CD4-positive, alpha-beta T cell treated with Interleukin-1 beta for 1 hour (primary cell): ENCODE measurements at places on chromosomes 16 and 17.
A peak's percentile ranks its signal among the peaks of the same experiment; 100 is the strongest.

DNA sequence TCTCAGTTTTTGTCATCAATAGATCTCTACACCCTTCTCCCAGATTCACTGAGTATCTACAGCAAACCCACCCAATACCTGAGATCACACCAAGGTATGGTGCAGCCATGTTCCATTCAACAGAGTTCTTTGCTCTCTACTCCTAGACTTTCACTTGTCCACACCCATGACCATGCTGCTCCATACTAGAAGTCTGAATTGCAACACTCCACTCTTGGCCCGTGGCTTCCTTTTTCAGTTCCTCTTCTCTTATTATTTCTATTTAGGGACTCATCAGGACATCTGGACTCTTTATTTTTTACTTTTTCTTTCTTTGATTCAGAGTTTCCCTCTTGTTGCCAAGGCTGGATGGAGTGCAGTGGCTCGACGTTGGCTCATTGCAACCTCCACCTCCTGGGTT lies 37.1 kb downstream of the YWHAE start:
- DNase-seq = no peak

- DNase-seq = no peak
These were observed 3.7 kb upstream of the ZNF19 start for GRCh38 chr16:71492786-71493185.

DNA sequence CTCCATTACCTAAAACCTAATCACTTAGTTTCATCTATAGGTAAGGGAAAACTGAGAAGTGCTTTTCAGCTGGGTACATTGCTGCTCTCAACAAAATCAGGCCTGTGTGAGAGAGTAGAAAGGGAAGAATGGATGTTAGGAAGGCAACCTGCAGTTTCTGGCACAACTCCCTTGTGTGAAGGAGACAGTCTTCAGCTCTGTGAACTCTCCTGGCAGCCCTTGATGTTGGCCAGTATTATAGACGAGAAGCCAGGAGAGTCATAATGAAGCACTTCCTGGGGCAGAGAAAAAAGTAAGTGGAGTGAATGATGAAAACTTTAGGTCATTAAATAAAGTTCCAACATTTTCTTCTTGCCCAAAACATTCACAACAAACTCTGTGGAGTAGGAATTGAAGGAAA lies 260.1 kb downstream of the IRX3 start:
- DNase-seq = no peak

DNA sequence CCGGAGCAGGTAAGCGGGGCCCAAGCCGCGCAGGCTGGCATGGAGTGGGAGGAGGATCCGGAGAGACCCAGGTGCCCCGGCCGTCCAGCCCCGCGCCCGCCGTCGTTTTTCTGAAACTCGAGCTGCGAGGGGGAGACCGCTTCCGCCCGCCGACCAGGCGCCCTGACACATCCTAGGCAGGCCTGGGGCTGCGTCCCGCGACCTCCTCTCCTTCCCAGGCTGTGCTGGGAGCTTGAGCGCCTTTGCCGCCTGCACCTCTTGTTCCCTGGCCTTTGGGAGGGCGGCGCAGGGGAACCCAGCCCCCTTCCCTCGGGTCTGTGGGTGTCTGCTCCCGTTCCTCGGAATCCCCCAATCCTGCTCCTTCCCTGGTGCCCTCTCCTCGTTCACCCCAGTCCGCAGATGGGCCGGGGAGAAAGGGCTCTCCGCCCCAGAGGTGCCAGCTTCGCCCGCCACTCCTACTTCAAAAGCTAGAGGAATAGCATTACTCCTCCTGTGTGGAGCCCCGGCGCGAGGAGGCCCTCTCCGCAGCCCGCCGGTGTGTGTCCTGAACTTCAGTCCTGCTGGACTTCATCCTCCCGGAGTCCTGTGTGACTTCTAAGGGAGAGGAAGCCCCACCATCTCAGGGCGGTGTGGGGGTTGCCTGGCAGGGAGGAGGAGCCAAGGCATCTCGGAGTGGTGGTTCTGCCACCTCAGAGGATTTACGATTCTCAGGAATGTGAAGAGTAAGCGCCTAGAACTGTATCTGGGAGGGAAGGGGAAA lies 1.0 kb downstream of the NHERF1 start:
- no peak for DNase-seq

DNA sequence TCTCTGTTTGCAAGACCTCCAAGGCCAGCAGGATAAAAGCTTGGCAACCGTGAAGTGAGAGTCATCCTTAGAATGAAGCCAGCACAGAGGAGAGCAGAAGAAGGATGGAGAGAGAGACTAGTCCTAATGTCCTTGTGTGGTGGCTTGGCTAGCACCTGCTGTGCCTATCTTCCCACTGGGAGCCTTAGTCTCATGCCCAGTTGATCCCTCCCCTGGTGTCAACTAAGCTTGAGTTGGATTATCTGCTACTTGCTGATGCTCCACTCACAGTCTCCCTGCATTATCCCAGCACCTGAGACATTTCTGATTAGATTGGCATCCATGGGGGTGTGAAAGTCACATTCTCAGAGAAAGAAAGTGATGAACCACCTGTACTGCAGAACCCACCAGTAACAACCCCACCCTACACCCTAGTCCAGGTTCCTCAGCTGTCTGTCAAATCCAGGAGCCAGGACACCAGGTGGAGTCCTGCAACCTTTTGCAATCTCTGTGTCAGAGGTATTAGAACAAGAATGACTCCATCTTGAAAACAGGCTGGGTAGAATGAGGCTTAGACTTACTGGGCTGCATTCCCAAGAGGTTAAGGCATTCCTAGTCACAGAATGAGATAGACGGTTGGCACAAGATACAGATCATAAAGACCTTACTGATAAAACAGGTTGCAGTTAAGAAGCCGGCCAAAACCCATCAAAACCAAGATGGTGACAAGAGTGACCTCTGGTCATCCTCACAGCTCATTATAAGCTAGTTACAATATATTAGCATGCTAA lies 460.2 kb upstream of the C16orf82 start:
- DNase-seq = no peak

GRCh38 chr16:68499006-68499405 lies 40.1 kb upstream of the ZFP90 start:
- no peak for DNase-seq

DNA sequence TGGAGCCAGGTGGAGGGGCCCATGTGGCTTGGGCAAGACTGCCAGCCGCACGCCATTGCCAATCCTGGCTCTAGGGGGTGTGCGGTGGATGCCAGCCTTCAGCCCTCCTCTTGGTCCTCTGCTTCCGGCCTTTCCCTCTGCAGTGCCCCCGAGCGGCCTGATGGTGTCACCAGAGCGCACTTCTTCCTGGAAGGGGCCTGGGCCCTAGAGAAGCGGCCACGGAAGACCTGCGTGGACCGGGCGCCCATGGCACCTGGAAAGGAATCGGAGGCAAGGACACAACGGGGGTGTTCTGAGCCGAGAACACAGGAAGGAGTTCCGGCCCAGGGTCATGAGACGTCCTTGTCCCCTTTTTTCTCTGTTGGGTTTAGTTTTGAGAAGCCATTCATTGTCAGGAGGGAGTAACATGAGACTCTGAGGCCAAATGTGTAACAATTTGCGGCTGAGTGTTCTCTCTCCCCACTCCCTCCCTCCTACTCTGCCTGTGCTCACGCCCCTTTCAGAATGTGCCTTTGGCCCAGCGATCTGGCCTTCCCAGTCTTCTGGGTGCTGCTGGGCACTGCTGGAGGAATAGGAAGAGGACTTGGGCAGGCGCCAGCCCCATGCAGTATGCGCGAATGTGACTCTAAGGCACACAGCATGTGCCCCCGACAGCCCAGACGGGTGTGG lies 92.8 kb downstream of the IRX3 start:
- DNase-seq = peak; percentile 31

GRCh38 chr16:25493136-25493811 lies 198.5 kb upstream of the HS3ST4 start:
- no peak for DNase-seq

DNA sequence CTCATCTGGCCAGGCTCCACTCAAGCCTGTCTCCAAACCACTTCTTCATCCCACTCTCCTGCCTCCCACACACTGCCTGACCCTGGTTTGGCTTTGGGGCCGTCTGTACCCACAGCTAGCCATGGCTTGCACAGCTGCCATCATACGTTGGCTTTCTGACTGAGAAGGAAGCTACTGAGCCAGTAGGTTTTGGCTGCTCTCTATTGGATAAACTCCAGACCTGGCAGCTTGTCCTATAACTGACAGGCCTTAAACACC lies 3.9 kb downstream of the MIF4GD start:
- DNase-seq = no peak

DNA sequence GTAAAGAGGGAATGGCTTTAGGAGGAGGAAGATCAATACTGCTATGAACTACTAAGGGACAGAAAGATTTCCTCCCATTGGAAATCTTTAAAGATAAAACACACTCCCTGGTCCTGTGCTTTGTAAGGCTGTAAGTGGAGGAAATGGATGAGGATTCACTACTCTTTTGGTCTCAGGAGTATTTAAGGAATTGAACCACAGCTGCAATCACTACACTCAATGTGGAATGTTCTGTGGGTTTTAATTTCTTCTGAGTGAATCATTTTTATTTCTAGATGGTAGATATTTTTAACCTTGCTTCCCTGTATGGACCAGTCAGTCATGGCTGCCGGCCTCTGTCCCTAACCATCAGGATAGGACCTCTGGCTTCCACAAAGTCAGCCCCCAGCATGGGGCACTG lies 65.6 kb downstream of the SDR42E1 start:
- no peak for DNase-seq

DNA sequence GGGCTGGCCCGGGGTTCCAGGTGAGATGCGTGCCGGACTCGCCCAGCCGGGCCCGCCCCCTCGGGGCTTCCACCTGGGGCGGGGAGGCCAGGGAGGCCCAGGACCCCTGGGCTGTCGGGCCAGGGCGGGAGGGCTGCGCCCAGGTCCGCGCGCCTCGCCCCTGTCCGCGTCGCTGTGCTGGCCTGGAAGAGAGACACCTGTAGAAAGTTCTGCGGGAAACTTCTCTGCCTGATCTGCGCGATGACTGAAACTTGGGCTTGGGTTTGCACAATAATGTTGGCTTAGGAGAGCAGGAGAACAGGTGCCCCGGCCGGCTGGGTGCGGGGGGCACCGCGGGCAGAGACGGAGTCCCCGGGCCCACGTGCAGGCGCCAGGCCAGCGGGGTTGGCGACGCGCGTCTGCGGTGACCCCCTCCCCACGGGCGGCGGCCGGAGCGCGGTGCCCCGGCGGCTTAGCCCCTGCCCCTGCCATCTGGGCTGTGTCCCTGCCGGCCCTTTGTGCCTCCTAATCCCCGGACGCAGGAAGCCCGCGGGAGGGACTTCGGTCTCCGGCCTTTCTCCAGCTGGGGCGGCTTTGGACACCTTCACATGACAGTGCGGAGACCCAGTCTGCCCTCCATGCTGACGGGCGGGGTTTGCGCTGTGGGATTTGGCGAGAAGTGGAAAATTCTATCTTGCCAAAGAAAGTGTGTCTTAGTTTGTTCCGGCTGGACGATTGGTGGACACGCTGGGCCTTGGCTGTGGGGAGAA lies 483 bp downstream of the LLGL2 start:
- DNase-seq = no peak

DNA sequence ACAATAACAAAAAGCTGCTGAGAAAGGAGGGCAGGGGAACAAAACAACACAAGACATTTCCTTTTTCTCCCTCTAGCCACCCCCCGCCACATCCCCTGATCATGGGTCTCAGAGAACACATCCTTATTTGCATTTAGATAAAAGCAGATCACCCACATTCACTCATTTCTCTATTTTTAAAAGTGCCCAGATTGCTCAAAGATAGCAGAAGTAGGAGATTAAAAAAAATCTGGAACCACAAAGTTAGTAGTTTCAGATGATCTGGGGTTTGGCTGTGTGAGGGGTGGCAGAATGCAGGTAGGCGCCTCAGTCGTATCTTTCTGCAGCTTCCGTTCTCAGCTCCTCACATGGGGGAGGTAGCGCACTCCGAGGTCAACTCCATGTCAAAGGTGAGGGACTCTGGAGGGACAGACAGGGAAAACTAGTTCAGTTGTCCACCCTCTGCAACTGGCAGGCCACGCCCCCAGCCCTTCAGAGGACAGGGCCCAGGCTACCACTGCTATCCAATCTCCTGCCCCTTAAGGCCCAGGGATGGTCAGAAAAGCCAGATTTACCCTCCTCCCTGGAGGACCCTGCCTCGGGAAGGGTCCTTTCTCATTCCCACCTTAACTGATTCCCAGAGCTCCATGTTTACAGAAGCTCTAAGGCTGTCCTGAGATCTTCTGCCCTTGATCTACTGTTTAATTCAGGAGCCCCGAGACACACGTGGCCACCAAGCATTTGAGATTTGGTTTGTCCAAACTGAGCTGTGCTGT lies 27.3 kb downstream of the STAT5A start:
- DNase-seq = peak; percentile 29

DNA sequence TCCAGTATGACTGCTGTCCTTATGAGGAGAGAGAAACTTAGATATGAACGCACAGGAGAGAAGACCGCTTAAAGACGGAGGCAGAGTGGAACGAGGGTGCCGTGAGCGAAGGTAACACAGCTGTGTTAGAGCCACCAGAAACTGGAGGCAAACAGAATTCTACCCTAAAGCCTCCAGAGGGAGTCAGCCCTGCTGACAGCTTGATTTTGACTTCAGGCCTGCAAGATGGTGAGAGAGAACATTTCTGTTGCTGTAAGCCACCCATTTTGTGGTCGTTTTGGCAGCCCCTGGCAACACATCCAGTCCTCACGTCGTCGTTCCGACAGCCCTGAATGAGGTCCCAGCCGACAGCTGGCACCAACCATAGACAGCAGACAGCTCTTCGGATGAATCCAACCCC lies 2.8 kb upstream of the SPATA2L start:
- DNase-seq = no peak

- no peak for DNase-seq
These were observed 71.2 kb upstream of the MRTFB start for GRCh38 chr16:13999895-14000425.

- no peak for DNase-seq
These were observed 2.2 kb upstream of the EFTUD2 start for GRCh38 chr17:44901411-44901921.

GRCh38 chr16:74261068-74261467 lies 35.5 kb upstream of the PSMD7 start:
- no peak for DNase-seq

GRCh38 chr16:74729783-74730683 lies 29.4 kb upstream of the MLKL start:
- DNase-seq = no peak

GRCh38 chr16:87325423-87325858 lies 8.2 kb upstream of the C16orf95 start:
- no peak for DNase-seq
